ENCODE measurements at places on chromosomes 12 and 14. TPM values are rescaled to one million over a fixed set of nuclear protein-coding genes. Genes with fewer than 3 reads are reported as not detected.

OAS1 gene
- total RNA-seq, result 3.6 TPM

SMIM41 gene
- 0.13 TPM for total RNA-seq

TGM1 gene
- total RNA-seq, result 0.71 TPM

KRT73 gene
- 0.09 TPM for total RNA-seq

CAPRIN2 gene
- 20.3 TPM for total RNA-seq

NEUROD4 gene
- under 0.01 TPM for total RNA-seq

LRRC23 gene
- 5.7 TPM for total RNA-seq

GPD1 gene
- total RNA-seq, result 56.3 TPM

PALS1 gene
- total RNA-seq, result 14.7 TPM

TCL1A gene
- total RNA-seq, result 0.40 TPM

LMNTD1 gene
- total RNA-seq, result 0.18 TPM

LRRK2 gene
- 5.9 TPM for total RNA-seq

MDGA2 gene
- total RNA-seq, result 0.35 TPM

CISTR gene
- not detected for total RNA-seq

RERG gene
- total RNA-seq, result 8.1 TPM

RDH5 gene
- total RNA-seq, result 22.0 TPM

UNC79 gene
- total RNA-seq, result 0.27 TPM

KCNJ8 gene
- 38.7 TPM for total RNA-seq

OTX2 gene
- 0.04 TPM for total RNA-seq

GOLT1B gene
- total RNA-seq, result 41.0 TPM

KCNH5 gene
- 0.04 TPM for total RNA-seq

All from muscle of leg (tissue), 16 donors.